ENCODE measurements at places on chromosomes 3 and 15.

- no peak for DNase-seq
Measured at GRCh38 chr3:30710017-30710416, 103.6 kb downstream of the TGFBR2 start.

DNA sequence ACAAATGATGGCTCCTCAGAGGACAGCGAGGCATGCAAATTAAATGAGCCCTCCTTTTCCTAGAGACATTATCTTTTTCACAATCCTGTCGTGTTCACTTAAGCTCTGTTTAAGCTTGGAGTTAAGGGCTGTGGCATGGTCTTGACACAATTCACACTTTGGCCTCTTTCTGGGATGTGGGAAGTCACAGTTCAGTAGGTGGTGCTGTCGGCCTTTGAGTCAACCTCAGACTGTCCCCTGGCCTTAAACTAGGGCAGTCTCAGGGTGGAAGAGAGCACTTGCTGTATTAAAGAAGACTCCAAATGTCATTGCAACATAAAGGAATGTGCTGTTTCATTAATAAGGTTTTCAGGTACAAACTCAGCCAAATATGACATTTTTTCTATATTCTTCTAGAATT is 351.0 kb downstream of the MCTP2 start:
- peak; percentile 33 for DNase-seq

DNA sequence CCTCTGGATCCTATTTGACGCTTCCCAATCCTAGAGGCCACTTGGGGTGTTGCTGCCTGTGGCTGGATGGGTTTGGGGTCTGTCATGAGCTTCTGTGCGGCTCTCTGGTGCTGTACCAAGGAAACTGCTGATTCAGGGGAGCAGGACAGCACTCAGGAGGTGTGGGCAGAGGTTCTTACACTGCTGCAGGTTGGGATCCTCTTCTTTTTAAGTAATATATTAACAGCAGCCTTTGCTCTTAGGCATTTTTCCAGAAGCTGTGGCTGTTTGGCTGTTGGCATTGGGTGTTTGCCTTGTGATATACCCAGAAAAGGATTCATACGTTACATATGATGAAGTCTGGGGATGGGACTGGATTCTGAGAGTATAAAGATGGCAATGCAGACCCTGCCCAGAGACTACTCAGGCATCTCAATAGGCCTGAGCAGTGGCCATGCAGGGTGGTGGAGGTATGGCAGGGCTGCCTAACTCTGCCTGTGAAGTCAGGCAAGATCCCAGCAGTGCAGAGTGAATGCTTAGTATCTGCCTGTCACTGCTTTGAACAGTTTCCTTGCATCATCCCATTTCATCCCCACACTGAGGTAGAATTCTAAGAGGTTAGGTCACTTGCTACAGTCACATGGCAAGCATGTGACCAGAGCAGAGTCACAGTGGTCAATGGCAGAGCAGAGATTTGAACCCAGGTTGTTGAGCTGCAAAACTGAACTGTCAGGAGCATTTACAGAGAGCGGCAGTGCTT is 3.9 kb downstream of the ABHD6 start:
- no peak for DNase-seq

- peak; percentile 70 for DNase-seq
Measured at GRCh38 chr15:31489801-31490646, 163.4 kb downstream of the KLF13 start.

DNA sequence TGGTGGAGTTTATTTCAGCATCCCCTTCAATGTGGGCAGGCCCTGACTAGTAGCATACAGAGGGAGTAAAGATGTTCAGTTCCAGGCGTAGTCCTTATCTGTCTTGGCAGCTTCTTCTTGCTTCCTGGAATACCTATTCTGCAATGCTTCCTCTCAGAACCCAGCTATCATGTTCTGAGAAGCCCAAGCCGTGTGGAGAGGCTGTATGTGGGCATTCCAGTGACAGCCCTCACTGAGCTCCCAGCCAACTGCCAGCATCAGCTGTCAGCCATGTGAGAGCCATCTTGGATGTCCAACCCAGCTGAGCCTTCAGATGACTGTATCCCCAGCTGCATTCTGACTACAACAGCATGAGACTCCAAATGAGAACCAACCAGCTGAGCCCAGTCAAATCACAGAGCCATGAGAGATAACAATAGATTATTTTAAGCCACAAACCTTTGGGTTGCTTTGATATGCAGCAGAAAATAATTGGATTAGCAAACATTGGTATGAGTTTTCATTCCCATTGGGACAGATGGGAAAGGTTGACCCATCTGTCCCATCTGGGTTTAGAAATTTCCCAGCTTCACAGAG is 8.4 kb upstream of the CMTM7 start:
- no peak for DNase-seq

DNA sequence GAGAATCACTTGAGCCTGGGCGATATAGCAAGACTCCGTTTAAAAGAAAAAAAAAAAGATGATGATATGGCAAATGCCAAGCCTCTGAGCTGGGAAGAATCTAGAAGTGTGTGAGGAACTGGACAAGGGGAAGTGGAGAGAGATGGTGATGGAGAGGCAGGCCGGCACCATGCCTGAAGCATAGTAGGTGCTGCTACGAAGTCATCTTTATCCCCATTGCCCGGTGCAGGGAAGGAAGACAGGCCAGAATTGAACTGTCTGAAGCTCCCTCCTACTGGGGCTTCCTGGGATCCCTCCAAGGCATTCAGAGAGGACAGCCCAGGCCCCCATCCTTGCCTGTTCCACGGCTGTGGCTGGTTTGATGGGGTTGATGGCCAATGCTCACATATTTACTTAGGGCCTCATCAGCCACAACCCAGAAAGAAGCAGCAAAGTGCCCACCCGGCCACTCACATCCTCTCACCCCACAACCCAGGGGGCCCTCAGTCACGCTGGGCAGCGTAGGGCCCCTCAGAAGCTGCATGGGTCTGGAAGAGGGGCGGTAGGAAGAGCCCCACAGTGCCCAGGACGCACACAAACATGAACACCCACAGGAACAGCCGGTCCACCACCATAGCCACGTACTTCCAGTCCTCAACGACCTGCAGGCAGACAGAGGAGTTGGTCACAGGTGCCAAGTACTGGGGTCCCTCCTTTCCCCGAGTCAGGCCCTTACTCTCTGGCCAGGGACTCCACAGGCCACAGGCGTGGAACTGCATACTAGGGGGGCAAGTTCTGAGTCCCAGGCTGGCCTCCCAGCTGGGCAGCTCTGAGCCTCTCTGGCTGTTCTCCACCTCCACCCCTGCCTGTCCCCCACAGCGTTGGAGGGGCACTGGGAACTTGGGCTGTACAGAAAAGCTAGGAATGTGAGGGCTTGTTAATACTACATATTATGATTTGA is 4.1 kb upstream of the CHRNA3 start:
- no peak for DNase-seq

DNA sequence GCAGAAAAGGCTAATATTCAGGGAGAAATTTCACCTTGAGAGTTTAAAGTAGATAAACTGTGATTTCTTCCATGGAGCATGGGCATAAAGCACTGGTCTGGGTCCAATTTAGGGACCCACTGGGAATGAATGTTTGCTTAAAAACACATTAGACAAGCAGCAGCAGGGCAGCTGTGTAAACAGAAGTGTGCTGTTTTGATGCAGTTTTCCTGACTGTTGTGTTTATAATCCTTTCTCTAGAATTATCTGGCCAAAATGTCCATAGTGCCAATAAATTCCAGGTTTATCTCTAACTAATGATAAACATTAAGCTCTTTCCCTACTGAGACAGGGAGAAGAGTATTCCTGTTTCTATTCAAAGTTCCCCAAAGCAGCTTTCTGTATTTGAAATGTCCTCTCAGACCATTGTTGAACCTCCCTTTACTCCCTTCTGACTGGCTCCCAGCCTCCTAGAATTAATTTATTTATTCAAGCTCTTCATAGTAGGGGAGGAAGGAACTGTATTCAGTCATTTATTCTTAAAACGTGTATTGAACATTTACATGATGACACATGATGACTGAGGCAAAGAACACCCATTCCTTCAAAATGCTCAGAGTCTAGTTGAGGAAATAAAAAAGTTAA is 7.0 kb upstream of the TM4SF18 start:
- DNase-seq = no peak

DNA sequence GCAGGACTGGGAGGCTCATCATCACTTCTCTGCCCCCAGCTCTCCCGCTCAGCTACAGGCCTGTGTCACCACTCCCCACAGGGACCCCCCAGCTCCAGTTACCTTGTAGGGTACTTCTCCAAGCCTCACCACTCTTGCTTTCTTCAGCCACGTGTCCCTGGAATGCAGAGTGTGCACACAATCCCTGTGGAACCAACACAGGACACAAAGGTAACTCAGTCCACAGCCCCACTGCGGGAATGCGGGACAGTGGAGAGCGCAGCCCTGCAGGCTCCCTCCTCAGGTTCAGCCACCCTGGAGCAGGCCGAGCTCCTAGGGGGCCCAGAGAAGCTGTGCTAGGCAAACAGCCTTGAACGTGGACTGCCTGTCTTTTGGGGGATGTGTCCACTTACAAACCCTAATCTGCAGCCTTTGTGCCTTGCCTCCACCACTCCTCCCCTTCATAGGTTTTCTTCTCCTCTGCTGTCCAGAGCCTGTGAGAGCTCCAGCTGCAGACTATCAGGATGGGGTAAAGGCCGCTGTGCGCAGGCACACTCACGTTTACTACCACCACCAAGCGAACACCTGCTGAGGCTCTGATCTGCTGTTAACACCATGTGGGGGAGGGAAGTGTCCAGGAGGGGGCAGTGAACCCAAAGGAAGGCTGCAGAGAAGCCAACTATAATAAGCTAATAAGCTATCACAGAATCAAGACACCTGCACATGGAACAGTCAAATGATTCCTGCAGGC is 26.0 kb downstream of the XPC start:
- peak; percentile 53 for DNase-seq

DNA sequence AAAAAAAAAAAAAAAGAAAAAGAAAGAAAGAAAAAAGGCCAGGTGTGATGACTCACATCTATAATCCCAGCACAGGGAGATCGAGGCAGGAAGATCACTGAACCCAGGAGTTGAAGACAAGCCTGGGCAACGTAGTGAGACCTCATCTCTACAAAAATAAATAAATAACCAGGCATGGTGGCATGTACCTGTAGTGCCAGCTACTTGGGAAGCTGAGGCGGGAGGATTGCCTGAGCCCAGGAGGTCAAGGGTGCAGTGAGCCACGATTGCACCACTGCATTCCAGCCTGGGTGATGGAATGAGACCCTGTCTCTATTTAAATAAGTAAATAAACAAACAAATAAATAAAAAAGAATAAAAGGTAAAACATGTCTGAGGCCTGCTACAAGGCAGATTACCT is 39.3 kb upstream of the LACTB start:
- DNase-seq = no peak

GRCh38 chr15:37086521-37086920 is 13.8 kb downstream of the MEIS2 start:
- peak; percentile 17 for DNase-seq
